ENCODE measurements at places on chromosomes 5 and 9.

GRCh38 chr5:95843733-95844223 is 21.3 kb upstream of the GLRX start:
- no peak for DNase-seq

GRCh38 chr5:170223906-170224305 is 8.9 kb upstream of the C5orf58 start:
- no peak for DNase-seq

DNA sequence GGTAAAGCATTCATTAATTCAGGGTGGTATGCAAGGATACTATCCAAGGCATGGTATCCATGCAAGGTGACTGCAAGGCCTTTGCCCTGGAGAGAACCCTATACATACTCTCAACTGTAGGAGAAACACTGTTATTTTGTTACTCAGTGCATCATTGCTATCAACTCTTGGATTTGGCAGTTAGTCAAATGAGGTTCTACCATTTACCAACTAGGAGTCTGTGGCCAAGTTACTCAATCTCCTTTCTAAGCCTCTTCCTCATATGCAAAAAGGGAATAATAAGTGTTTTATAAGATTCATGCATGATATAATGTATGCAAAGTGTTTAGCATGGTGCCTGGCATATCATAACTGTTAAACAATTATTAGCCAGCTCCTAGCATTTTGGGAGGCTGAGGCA is 4.0 kb downstream of the PCDHGC3 start:
- no peak for DNase-seq

GRCh38 chr5:56011835-56012234 is 17.1 kb upstream of the IL6ST start:
- no peak for DNase-seq

DNA sequence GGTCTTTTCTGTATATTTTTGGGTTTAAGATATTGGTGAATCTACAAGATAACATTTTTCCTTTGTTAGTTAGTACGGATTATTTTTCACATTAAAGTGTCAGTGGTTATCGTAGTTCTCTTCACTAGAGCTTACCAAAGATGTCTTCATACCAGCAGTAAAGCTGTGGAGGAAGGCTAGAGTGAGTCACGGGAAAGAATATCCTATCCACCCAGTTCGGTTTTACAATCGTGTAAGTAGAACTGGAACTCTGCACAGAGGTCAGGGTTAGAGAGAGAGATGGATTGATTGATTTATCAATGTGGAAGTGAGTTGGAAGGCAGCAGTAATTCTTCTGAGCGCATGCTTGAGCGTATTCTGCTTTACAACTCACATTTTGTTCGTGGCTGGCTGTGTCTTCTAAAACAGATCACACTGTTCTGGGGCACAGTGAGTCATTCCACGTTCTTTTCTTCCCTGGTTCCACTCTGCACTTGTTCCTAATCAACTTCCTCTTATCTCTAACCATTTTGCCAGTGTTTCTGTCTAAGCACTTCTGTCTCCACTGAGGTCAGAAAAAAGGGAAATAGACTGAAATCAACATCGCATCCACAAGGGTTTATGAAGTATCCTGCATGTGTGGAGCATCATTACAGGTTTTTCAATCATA is 86.5 kb upstream of the ARRDC3 start:
- peak; percentile 16 for DNase-seq

- no peak for DNase-seq
Measured at GRCh38 chr5:146860213-146860893, 18.2 kb downstream of the PPP2R2B start.

DNA sequence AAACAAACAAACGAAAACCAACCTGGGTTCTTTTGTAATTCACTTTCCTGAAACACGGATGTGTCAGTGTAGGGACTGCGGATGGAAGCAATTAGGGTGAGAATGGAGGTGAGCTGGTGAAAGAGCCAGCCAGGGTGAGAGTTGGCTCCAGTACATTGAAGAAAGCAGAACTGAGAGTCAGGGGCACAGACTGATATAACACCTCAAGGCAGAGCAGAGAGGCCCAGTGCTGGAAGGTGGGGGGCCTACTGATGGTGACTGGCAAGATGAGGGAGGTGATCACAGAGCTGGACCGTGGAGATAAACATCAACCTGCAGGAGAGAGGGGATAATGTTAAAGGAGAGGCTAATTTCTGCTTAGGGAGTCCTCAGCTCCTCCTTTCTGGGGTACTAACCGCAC is 221.1 kb downstream of the MAN2A1 start:
- no peak for DNase-seq

GRCh38 chr5:2005101-2006041 is 122.6 kb upstream of the IRX4 start:
- DNase-seq, result no peak

- DNase-seq, result no peak
Measured at GRCh38 chr5:97501286-97501964, 318.4 kb upstream of the RIOK2 start.

DNA sequence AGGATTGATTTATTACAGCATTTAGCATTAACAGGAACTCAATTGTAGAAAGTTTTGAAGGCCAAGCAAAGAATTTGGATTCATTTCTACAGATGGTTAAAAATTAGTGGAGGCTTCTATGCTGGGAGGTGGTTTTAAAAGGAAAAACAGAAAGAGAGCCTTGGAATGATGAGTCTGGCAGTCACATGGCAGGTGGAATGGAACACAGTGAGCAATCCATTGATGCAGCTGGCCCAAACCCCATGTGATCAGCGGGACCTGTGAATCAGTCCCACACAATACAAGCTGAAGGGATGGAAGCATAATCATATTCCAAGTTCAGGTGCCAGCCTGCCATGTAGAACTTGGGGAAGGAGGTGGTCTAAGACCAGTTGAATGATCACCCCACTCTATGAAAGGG is 147.9 kb downstream of the PIP5K1B start:
- DNase-seq, result no peak

GRCh38 chr9:99385215-99385614 is 163.1 kb downstream of the SEC61B start:
- DNase-seq, result no peak

Measured in globus pallidus (tissue), 1 donor.